ENCODE measurements at places on chromosomes 2 and 18. TPM values are rescaled to one million over a fixed set of nuclear protein-coding genes. Genes with fewer than 3 reads are reported as not detected.

Gene LMAN2L
- 20.1 TPM for total RNA-seq

Gene TIGD1
- 4.1 TPM for total RNA-seq

Gene LINC00305
- total RNA-seq, result not detected

Gene SDC1
- 26.5 TPM for total RNA-seq

Gene MYL1
- not detected for total RNA-seq
